Stimulated activated CD4-positive, alpha-beta T cell treated with anti-CD3 and anti-CD28 coated beads, Interleukin-4, amount 100 ng/mL, for 4 hours (primary cell): ENCODE measurements at places on chromosomes 4 and X.

- DNase-seq: no peak
Observed at GRCh38 chrX:4225086-4225485, 511.6 kb upstream of the PRKX start.

GRCh38 chrX:131187206-131187605, 101.9 kb downstream of the IGSF1 start:
- DNase-seq: no peak

GRCh38 chr4:112270640-112271421, 14.9 kb downstream of the TIFA start:
- no peak for DNase-seq

DNA sequence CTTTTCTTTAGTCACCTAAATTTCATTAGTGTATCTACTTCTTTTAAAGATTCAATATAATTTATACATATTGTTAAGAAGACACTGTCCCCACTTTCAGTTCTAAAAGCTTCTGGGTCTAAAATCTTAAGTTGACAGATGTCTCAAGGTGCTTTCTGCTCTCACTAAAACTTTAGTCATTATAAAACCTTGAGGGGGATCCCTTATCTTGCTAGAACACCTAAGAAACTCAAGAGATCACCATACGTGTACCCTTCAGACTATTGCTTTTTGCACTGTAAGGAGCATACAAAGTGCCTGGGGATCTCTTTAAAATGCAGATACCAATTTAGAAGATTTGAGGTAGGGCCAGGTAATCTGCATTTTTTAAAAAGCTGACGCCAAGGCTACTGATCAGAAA, 30.1 kb downstream of the CYBB start:
- DNase-seq: no peak

DNA sequence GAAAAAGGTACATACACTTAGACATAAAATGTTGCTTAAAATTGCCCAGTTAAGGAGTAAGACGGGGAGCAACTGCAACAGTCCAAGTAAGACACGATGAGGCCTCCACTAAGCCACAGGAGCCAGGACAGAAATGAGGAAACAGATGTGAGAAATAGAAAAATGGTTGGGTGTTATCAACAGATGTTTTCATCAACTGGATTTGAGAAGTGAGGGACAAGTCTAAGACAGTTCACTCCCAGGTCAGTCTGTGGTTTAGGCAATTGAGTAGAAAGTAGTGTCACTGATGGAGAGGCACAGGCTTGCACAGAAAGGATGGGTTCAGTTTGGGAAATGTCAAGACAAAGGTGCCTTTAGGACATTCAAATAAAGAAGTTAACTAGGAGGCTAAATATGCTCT, 23.5 kb upstream of the PHF8 start:
- no peak for DNase-seq

DNA sequence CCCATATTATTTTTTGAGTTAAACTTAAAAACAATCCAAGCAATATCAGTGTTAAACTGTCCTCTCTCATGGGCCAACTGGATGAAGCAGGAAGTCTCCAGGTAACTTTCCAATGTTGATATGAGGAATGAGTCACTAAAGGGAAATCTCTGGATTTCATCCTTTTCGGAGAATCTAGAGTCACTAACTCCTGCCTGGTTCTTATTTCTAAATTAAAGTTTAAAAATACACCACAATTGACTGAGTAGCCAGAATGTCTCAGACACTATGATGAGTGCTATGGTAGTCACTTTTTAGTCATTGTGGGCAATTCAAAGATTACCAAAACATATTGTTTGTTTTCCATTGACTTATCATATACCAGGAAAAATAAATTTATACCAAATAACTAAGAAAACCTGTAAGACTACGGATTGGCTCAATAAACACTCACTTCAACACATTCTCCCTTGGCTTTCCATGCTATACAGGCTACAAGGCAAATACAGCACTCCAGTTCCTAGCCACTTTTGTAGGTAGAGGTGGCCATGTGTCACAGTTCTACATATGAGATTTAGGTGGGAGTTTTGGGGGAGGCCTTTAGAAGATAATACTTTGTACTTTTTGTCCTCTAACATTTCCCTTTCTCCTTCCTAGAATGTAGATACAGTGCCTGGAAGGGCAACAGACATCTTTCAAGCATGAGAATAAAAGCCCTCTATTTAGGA, 8.6 kb downstream of the SLC9B2 start:
- no peak for DNase-seq

GRCh38 chr4:176191974-176192373, 3.4 kb downstream of the SPATA4 start:
- DNase-seq: no peak

DNA sequence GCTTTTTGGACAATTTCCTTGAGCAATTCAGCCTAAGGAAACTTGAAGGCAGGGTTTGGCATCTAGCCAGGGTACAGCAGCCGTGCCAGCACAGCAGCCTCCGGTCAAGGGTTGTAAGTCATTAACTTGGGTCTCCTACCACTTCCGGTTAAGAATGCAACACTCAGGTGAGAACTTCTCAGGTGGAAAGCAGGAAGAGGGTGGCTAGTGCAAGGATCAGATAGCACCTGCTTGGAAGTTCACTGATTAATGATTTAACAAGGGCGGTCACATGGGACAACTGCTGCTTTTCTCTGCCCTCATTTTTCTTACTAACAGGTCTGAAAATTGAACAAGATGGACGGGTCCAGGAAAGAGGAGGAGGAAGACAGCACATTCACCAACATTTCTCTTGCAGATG, 30.1 kb upstream of the SCOC start:
- no peak for DNase-seq

- no peak for DNase-seq
Observed at GRCh38 chr4:88630756-88631155, 38.5 kb downstream of the HERC3 start.

- DNase-seq: no peak
Observed at GRCh38 chr4:150224896-150225591, 146.8 kb downstream of the DCLK2 start.

DNA sequence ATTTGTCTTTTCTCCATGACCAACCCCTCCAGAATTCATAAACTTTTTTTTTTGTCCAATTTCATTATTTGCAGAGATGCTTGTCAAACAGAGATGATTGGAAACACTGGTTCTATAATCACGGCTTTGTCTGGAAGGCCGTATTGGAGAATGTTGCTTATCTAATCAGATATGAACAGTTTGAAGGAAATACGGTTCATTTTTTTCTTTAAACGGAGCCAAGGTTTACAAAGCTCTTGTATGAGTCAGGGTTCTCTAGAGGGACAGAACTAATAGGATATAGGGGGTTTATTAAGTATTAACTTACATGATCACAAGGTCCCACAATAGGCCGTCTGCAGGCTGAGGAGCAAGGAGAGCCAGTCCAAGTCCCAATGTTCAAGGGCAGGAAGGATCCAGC, 1415.8 kb downstream of the C4orf33 start:
- no peak for DNase-seq

GRCh38 chrX:71923516-71923915, 12.9 kb downstream of the NHSL2 start:
- no peak for DNase-seq

DNA sequence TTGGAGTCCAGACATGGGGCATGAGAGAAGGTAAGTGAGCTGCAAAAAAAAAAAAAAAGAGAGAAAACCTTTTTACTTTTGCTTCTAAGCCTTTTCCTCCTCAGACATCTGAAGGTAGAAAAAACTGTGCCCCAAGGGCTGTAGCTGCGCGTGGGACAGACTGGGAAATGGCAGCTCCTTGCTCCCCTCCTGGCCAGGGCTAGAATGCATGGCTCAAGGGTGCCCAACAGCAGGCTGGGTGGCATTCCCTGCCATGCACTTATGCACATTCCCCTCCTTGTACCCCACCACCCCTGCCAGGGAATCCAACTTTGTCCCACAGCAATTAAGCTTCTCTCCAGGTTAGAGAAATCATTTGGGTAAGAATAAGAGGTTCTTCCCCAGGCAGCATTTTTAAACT, 421.2 kb downstream of the TRAM1L1 start:
- no peak for DNase-seq

DNA sequence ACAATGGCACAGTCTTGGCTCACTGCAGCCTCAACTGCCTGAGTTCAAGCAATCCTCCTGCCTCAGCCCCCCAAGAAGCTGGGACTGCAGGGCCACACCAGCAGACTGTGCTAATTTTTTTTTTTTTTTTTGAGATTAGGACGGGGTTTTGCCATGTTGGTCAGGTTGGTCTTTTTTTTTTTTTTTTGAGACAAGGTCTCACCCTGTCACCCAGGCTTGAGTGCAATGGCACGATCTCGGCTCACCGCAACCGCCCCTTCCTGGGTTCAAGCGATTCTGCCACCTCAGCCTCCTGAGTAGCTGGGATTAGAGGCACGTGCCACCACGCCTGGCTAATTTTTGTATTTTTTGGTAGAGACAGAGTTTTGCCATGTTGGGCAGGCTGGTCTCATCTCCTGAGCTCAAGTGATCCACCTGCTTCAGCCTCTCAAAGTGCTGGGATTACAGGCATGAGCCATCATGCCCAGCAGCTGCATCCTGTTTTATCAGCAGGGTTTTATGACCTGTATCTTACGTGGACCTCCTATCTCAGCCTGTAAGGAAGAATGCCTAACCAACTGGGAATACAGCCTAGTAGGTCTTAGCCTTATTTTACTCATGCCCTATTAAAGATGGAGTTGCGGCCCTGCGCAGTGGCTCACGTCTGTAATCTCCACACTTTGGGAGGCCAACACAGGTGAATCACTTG, 13.2 kb upstream of the MRPL1 start:
- no peak for DNase-seq
